ENCODE measurements at places on chromosomes 7 and 10.

DNA sequence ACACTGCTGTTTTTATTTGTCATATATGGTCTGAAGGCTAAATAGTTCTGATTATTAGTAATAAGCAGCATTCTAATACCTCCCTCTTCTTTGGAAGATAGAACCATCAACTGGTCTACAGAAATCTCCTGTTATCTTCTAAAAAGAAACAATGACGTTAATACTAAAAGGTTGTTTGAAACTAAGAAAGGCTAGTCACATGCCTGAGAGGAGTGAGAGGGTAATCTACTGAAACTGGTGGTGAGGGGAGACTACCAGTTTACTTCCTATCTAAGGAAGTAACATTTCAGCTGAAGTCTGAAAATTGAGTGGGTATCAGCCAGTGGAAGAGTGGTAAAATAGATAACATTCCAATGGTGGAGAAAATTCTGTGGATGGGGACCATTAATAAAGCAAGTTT, 48.4 kb downstream of the FGFBP3 start:
- DNase-seq = no peak

GRCh38 chr7:118072893-118073674, 110.9 kb upstream of the LSM8 start:
- DNase-seq = no peak

- no peak for DNase-seq
These were observed 17.1 kb downstream of the STK32C start for GRCh38 chr10:132290631-132291030.

DNA sequence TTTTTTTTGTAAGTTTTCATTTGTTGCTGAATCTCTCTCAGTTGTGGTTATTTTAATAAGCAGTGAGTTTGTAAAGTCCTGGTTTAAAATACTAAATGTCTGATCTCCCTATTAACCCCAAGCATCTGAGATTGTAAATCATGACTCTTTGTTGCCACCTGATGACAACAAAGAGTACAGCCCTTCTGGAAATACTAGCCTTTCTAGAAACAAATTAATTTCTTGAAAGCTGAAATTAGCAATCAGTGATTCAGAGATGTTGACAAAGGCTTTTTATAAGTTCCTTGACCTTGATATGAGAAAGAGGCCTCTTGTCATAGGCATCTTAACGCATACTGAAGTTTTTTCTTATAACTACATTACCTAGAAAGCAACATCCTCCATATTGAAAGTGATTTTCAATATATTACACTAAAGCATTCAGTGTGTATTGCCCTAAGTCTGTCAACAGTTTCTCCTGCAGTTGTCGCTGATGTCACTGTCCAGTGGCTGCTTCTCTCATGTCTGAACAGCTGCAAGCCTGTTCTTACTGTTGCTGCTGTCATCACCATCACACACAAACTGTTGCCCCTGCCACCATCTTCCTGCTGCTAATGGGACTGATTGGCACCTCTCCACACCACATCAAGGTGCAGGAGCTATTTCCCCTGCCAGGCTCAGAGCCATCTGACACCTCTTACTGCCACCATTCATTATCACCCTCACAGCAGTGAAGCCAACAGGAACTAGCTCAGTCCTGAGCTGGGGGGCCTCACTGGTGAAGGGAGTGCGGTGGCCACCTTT, 95.1 kb upstream of the LRGUK start:
- no peak for DNase-seq

- DNase-seq = no peak
These were observed 345.7 kb upstream of the KLF6 start for GRCh38 chr10:4130685-4131084.

GRCh38 chr10:23187155-23187554, 5.0 kb upstream of the PTF1A start:
- no peak for DNase-seq

- DNase-seq = peak; percentile 65
These were observed at the start of gene CPED1 for GRCh38 chr7:120988591-120989256. CPED1 (plus strand) TSS chr7:120988711; CDS start chr7:120989622, 911 bp downstream.

GRCh38 chr7:155312633-155313032, 15.0 kb downstream of the INSIG1 start:
- DNase-seq = no peak

DNA sequence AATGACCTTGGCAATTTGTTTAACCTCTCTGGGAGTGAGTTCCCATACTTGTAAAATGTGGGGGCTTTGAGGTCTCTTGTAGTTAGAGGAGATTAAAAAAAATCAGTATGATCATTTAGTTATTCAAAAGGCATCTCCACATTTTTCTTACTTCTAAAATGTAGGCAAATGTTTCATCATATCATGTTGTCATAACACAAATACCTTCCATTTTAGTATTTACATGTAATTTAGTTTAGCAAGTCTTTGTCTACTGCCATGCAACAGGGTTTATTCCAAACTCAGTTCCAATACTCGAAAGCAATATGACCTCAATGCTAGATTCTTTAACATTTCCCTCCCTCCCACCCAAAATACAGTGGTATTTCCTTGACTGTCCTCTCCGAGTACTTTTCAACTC, 262.8 kb upstream of the IMMP2L start:
- DNase-seq = no peak

DNA sequence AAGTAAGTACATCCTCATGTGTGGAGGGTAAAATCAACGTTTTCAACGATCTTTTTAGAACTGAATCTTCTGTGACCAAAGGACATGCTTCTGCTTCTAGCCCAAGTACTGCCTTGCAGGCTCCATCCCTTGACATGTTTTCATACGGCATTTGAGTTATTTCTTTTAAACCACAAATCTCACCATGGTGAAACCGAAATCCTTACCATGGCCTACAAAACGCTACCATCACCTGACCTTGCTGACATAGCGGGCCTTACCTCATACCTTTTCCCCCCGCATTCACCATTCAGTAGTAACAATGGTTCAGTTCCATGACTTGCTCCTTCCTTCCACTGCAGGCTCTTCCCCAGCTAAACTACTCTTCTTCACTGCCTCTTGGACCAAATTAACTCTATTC, 3.5 kb downstream of the RNF216 start:
- DNase-seq = no peak

GRCh38 chr7:134018306-134018705, 108.8 kb upstream of the LRGUK start:
- no peak for DNase-seq

GRCh38 chr10:132163278-132163765, 23.4 kb upstream of the DPYSL4 start:
- peak; percentile 51 for DNase-seq

Measured in NCI-H82 (cell line).